Activated CD8-positive, alpha-beta memory T cell treated with anti-CD3 and anti-CD28 coated beads for 1 hour (primary cell): ENCODE measurements at places on chromosomes 2 and 18.

- no peak for DNase-seq
Measured at GRCh38 chr2:43388371-43388770, 162.0 kb upstream of the ZFP36L2 start.

DNA sequence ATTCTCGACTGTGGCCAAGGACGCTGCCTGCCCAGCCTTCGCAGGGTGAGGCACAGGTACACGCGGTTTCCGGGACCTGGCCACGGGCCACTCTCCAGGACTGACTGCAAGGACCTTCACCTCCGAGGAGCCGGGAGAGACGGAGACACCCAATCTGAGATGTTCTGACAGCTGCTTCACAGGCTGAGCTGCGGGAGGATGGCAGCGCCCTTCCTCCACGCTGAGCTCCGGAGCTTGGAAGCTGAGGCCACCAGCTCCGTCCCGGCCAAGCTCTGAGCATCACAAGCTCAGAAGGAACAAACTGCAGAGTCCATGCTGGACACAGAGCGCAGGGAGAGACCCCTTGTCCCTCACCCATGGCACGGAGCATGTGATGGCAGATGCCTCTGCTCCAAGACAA lies 71.1 kb upstream of the CTDP1 start:
- DNase-seq = no peak

DNA sequence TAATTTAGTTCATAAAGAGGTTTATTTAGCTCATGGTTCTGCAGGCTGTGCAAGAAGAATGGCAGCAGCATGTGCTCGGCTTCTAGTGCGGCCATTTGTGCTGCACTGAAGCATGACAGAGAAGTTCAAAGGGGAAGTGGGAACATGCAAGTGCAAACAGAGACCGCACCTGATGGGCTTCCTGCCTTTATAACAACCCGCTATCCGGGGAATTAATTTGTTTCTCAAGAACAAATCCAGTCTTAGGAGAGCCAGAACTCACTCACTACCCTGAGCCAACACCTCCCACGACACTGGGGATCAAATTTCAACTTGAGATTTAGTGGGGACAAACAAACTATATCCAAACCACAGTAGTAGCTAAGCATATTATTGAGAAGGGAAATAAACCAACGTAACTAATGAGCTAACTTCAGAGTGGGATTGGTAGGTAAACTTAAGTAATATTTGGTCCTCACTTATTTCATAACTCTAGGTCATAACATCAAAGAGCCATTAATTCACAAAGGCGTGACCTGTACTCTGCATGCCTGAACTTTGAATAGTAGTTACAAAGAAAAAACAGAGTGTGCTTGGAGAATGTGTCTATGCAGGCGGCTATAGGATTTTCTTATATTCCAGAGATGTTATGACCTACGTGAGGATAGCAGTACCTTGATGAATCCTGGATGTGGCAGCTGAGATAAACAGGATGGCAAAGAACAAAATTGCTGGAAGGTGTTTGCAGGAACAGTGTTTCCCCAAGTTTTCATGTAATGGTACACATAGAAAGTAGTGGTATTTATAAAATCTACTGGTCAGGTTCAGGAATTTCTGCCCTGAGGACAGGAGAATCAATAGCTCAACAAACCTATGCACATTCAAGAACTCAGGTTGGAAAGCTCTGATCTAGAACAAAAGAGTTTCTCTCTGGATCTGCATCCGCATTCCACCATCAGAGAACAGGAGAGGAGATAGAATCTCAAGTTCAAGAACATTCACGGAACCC lies 845.9 kb upstream of the ID2 start:
- no peak for DNase-seq

DNA sequence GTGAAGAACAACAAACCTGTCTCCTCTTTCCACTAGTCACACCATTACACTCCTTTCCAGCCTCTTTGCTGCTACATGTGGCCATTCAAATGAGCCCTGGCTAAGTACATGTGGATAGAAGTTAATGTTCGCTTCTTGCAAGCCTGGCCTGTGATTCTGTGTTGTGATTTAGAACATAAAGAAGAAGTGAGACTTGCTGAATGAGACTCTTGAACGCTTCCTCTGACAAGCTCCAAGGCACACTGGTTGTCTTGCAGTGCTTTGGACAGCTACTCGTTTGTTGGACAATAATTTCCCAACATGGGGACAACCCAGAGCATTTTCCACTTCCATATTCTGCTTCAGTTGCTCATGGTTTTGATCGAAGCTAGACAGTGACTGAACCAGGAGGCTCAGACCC lies 57.3 kb downstream of the CCDC74A start:
- DNase-seq = no peak

- no peak for DNase-seq
Measured at GRCh38 chr2:187115627-187116026, 266.7 kb upstream of the ZSWIM2 start.

DNA sequence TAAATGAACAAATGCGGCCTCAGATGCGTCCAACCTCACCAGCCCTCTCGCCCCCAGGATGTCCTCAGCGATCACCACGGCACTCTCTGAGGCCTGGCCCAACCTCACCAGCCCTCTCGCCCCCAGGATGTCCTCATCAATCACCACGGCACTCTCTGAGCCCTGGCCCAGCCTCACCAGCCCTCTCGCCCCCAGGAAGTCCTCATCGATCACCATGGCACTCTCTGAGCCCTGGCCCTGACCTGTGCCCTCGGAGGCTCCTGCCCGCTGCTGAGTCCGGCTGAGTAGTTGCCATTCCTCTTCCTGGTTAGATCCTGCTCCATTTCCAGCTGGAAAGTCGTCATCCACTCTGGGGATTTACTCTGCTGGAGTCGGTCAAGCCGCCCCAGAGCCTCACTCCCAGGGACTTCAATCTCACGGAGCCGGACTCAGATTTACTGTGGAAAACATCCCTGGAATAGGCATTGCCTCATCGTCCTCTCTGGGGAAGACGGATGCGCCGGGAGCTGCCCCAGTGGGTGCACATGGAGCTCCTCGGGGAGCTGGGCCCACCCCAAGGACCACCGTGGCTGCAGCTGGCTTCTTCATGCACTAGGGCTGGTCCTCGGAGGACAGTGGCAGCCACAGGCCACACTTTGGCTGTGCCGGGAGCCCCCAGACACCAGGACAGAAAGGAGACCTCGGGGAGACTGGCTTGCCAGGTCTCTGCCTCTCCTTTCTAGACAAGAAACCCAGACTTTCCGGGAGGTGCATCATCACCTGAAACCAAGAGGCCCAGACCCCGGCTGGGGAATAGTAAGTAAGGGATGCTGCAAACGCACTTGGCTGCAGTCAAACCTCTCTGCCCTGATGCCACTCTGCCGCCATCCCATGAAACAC lies 230.6 kb downstream of the EIPR1 start:
- no peak for DNase-seq

DNA sequence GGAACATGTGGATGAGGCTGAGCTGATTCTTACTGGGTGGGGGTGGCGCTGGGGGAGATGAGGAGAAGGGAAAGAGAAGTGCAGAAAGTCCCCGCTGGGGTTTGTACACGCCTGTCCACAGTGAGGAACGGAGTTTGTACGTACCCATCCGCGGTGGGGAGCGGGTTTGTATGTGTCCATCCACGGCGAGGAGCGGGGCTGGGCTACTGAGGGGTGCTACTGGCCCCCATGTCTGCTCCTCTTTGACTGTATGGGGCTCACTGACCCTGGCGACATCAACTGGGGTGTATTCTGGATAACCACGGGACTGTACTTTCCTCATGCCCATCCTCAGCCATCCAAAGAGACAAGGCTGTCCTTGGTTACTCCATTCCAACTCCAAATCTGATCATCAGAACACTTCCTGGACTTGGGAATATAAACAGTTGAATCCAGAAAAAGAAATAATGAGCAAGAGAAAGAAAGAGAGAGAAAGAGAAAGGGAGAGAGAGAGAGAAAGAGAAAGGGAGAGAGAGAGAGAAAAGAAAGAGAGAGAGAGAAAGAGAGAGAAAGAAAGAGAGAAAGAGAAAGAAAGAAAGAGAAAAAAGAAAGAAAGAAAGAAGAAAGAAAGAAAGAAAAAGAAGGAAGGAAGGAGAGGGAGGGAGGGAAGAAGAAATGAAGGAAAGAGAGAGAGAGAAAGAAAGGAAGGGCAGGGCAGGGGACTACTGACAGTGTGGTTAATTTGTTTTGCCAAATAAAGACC lies 21.0 kb downstream of the MAL start:
- DNase-seq = no peak

DNA sequence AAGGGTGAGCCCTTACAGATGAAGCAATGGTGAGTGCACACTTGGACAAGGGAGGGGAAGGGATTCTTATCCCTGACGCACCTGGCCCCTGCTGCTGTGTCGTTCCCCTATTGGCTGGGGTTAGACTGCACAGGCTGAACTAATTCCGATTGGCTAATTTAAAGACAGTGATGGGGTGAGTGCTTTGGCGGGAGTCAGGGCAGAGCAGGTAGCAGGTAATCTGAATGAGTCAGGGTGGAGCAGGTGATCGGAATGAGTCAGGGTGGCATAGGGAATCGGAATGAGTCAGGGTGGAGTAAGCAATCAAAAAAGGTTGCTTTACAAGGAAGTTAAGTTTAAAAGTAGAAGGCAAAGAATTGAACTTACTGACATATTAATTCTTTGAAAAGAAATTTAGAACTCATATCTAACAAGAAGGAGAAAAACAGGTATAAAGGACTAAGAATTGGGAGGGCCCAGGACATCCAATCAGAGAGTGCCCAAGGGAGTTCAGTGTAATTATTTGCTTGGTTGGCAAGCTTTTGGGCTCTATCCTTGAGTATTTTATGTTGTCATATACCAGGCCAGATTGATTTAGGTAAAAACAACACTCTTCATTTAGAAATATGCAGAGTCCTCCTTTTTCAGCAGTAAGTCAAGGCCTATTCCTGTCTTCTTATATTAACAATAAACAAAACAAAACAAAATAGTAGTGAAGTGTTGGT lies 52.3 kb upstream of the RALBP1 start:
- no peak for DNase-seq

- DNase-seq = no peak
Measured at GRCh38 chr2:110725859-110726258, 6.5 kb upstream of the ACOXL start.

GRCh38 chr18:49185623-49186022 lies 234.9 kb upstream of the SMAD7 start:
- DNase-seq = no peak

DNA sequence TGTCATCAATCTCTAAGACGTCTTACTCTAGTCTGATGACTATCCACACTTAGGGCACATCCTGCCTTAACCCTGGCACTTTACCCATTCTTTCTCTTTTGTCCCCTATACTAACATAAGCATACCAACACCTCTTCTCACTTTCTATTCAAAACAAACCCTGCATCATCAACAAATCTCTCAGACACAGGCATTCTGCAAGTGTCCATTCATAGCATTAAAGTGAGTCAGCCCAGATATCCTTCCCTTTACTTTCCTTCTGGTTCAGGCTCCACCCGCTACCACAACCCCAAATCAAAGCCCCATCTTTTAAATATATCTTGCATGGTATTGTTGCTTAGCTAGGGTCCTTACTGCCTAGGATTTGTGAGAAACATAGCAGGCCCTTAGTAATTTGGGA lies 3.8 kb downstream of the GRB14 start:
- DNase-seq = no peak

DNA sequence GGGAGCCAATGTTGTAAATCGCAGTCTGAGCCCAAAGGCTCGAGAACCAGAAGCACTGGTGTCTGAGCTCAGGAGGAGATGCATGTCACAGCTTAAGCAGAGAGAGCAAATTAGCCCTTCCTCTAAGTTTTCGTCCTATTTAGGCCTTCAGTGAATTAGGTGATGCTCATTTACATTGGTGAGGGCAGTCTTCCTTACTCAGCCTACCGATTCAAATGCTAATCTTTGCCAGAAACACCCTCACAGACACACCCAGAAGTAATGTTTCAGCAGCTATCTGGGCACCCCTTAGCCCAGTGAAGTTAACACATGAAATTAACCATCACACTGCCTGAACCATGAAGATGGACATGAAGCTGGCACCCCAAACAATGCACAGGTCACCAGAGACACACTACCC lies 385.1 kb downstream of the STK39 start:
- DNase-seq = no peak

GRCh38 chr18:35377875-35378573 lies 887 bp upstream of the ZNF396 start:
- DNase-seq = no peak
